NCI-H1930 (cell line): ENCODE measurements at places on chromosomes 6 and 20.

DNA sequence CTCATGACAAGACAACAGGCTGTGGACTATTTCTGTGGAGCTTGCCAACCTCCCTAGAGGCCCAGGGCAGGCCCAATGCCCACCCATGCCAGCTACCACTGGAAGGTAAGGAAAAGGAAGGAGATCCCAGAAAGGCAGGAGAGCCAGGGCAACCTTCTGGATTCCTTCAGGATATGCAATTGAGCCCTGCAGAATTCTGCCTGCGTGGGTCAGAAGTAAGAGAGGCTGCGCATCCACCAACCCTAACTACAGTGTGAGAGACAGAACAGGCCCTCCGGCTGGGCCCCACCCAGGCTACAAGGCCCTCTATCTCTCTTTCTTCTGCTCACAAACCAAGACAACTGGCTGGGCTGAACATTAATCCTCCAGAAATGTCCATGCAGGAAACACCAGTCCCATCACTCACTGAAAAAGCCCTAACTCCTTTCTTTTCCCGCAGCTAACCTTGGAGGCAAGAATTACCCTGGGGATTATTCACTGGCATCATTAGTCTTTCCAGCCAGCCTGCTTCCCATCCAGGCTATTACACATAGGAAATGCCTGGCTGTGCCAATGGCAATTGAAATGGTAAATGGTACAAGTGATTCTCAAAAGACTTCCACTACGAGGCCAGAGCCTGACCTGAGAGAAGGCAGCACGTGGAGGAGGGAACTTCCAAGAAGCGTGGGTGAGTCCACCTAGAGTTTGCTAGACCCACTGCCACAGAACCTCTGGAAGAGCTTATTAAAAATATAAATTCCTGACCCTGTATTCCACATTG lies 15.2 kb downstream of the MAP1LC3A start:
- DNase-seq = no peak

DNA sequence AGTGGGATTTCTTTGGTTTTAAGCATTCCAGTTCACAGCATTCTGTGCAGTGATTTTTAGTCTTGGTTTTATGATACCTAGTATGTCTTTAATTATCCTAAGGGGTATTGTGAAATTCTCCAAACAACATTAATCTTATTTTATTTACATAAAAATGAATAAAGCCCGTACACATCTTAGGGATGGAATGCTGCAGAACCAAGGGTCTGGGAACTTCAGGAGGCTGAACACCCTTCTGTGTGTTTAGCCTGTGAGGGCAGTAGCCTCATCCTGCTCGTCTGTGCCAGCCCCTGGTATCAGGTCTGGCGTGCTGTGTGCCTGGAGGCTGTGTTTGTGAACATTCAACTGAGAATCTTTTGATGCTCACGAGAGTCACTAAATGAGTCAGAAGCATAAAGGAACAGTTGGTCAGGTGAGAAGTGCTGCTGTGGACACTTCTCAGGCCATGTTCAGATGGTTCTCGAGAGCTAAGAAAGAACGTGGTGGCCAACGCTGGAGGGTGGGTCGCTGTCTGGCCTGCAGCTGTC lies 25.2 kb upstream of the C20orf204 start:
- DNase-seq = no peak

- no peak for DNase-seq
Measured at GRCh38 chr6:111668410-111668809, 62.7 kb upstream of the TRAF3IP2 start.

DNA sequence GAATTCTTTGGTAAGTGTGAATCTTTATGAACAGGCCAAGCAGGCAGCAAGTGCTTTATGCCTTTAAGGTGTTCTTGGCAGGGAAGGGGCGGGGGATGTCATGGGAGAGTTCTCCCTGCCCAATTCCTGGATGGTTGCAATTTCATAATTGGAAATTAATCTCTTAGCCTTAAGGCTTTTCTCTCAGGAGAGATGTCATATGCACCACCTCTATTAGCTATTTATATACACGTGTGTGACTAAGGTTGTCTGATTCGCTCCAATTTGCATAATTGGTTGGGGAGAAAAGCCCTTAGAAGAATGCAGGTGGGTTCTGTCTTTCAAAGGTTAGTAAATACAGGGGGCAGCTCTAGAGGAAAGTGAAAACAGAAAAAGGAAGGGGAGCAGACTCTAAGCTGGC lies 5.2 kb upstream of the ENPP5 start:
- no peak for DNase-seq

- no peak for DNase-seq
Measured at GRCh38 chr20:12941025-12941424, 67.7 kb upstream of the SPTLC3 start.
